Stimulated activated CD4-positive, alpha-beta T cell treated with anti-CD3 and anti-CD28 coated beads, Interleukin-2, amount 100 ng/mL, for 24 hours (primary cell): ENCODE measurements at places on chromosomes 13 and 19.
A peak's percentile ranks its signal among the peaks of the same experiment; 100 is the strongest.

DNA sequence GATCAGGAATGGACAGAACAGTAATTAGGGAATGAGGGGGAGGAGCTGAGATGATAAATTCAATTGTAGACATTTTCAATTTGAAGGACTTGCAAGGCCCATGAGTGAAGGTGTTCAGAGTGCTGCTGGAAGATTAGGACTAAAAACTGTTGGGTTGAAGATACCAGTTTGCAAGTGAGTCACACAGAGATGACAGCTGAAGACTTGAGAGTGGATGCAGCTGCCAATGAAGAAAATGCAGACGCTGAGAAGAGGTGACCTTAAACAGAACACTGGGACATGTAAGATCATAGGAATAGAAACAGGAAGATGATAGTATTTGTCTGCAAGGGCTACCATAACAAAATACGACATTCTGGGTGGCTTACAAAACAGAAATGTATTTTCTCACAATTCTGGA is 1716.5 kb upstream of the SLC10A2 start:
- DNase-seq, result no peak

DNA sequence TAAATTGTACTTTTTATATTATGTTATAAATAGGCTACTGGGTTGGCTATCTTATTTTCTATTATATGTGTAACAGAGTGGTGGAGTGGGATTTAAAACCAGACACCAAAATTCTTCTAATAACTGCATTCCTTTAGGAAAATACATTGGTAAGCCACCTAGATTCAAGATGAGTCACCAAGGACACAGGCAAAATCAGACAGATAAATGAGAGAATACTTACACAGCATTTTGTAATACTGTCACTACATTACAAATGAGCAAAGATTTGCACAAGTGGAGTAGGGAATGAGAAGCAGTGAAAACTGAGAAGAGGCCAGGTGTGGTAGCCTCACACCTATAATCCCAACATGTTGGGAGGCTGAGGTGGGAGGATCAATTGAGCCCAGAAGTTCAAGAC is 6.2 kb upstream of the SPART start:
- DNase-seq, result no peak

DNA sequence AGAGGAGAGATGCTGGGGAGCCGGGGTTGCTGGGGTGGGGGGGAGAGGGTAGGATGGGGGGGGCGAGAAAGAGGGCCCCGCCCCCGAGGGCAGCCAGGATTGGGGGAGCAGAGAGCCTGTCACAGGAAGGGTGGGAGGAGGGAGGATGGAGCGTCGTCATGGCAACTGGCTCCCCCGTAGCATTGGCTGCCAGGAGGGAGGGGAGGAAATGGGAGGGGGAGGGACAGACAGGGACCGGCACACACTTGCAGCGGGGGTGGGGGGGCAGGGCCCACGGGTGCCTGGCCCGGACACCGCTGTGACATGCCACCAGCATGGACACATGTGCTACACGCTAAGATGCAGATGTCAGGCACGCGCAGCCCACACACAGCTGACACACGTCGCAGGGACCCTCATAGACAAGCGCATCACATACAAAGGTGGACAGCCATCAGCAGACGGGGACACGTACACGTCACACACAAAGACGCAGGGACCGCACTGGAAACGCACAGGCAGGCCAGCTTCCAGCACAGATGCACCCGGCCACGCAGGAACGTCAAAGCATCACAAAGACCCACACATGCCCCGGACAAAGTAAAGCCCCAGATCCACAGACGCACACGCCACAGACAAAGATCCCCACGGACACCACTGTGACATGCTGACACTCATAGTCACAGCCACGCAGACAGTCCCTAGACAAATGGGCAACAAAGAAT is at the start of gene LMTK3:
Gene LMTK3, minus strand, starts transcription at position 36 of the 704 bp plus-strand sequence. CDS start 259 bp downstream, outside the sequence.
- DNase-seq, result peak; percentile 76

GRCh38 chr19:45235485-45235884 is 9.7 kb downstream of the EXOC3L2 start:
- DNase-seq, result no peak

- DNase-seq, result no peak
Observed at GRCh38 chr19:55676383-55676782, 1.4 kb downstream of the EPN1 start.

DNA sequence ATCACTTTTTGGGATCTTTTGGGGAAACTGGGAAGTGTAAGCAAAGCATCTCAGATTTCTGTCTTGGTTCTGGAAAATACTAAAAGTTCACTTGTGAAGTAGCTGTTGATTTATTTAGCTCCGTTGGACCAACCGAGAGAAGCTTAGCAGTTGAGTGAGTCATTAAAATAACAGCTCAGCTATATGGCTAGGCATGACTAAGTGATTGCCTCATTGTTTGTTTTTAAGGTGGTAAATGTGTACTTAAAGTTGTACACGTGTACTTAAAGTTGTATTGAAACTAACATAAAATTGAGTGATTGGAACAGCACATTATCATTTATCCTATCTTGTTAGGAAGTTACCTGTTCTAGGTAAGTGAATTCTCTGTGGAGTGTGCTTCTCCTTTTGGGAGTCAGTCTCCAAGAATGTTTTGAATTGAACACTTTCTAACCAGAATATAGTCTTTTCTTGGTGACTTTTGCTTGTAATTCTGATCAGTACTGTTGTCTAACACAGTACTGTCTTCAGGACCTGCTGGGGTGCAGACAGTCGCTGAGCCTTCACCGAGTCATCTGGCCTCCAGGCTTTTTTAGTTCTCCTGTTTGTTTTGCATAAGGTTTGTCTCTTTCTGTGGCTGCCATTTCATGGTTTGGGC is 2.9 kb upstream of the DCUN1D2 start:
- DNase-seq, result no peak

DNA sequence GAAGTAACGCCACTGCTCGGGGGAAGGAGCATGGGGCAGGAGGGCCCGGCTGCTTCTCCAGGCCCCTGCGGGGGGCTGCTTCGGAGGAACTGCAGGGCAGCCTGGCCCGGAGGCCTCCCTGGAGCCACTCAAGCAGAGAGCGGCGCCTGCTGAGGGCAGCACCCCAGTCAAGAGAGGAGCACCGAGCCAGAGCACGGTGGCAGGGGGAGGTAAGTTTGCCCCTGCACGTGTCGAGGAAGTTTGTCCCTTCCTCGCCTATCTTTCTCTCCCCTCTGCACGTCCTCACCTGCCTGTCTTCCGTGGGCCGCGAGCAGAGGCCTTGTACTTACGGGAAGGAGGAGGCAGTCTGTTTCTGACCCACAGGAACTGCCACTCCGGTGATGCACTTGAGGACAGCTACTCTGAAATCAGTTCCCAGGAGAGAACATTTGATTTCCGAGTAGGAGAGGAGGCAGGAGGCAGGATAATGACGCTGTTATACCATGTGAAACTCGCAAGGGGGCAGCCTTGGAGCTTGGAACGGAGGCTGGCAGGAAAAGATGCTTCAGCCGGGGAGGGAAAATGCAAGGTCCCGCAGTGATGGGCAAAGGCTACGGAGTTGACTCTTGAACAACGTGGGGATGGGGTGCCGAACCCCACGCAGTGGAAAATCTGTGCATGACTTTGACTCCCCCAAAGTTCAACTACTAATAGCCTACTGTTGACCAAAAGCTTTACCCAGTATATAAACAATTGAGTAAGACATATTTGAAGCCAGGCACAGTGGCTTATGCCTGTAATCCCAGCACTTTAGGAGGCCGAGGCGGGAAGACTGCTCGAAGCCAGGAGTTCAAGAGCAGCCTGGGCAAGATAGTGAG is 5.0 kb downstream of the FFAR1 start:
- peak; percentile 76 for DNase-seq

DNA sequence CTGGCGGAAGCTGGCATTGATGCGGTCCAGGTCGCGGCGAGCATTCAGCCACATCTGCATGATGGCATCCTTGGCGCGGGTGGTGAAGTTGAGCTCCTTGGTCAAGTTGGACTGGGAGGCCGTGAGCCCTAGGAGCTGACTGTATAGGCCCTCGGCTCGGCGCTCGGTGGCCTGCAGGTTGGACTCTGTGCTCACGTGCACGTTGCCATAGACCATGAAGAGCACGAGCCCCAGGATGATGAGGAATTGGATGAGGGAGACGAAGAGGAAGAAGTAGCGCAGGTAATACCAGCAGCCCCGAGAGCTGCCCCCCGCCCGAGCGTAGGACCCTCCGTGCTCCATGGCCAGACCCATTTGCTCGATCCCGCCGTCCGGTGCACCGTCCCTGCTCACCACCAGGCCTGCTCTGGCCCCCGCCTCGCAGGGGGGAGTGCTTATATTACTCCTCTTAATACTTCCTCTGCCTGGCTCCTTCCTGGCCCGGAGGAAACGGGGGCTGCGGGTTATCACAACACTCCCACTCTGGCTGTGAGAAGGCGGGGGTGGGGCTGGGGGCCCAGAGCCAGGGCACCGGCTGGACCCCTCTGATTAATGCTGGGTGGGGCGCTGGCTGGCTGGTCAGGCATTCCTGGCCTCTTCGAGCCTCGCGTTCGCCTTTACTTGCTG is at the start of gene PLVAP:
Gene PLVAP, minus strand, starts transcription at position 408 of the 666 bp plus-strand sequence. Its CDS starts 54 bp downstream, at position 354.
- DNase-seq, result no peak

DNA sequence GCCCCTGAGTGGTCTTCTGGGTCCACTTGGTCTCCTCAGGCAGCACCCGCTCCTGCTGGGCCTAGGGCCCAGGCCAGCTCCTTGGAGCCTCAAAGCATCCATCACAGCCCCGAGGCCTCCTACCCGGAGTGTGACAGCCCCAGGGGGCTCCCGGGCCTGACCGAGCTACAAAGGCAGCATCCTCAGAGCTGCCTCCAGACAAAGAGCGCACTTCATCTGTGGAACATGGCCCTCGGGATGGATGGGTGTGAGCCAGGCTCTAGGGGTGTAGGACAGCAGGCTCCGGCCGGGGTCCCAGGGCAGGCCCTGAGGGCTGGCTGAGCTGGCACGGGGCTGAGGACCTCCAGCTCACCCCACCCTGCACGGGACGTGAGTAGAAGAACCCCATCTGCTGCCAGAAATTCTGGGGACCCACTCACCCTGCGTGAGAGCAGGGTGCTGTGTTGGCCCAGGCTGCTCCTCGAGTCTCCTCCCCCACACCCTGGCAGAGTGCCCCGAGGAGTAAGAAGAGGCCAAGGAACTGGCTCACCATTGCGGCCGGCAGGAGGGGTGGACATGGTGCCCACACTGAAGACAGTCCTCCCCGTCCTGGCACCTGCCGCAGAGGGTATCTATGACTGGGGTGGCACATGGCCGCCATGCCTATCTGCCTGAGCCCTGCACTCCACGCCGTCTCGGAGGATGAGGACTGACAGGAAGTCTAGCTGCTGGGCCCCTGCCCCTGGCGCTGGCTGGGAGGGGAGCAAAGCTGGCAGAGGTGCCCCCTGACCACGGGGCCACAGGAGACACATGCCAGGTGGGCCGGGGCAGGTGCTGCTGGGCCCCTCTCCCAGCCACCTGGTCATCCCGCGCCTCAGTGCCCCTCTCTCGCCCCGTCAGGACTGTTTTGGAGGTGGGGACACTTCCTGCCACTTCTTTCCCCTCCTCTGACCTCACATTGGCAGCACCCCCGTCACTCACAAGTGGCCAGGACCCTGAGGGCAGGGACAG is 22.3 kb downstream of the CEBPG start:
- DNase-seq, result no peak

DNA sequence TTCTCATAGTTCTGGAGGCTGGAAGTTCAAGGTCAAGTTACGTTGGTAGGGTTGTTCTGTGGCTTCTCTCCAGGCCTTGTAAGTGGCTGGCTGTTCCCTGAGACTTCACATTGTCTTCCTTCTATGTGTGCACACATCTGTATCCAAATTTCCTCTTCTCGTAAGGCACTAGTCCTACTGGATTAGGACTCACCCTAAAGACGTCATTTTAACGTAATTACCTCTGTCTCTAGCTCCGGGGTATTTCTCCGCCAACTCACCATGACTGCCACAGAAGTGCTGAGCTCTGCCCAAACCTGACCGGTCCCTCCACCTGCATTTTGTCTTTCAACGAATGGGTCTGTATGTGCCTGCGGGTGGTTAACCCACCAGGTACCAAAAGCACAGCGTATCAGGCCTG is 8.7 kb upstream of the SYDE1 start:
- no peak for DNase-seq

- DNase-seq, result no peak
Observed at GRCh38 chr13:48292650-48293049, 10.9 kb upstream of the RB1 start.

DNA sequence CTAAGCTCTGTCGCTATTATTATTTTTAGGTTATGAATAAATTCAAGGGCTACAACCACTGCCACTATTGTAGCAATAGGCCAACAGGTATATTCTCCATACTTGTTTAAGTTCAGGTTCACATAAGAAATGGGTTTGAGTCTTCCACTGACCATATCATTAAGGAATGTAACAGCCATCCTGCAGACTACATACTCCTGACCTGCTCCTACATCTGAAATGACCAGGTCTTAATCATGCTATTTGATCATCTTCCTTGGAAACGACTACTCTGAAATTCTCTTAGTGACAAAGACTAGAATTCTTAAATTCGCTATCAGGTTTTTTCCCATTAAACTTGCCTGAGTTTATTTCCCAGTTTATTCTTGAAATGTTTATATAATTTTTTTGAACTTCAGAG is 66.8 kb downstream of the IPO5 start:
- DNase-seq, result no peak

GRCh38 chr19:3880471-3881271 is at the start of gene ATCAY:
ATCAY (plus strand) TSS chr19:3880685; CDS start chr19:3885768, 5,083 bp downstream.
- no peak for DNase-seq

DNA sequence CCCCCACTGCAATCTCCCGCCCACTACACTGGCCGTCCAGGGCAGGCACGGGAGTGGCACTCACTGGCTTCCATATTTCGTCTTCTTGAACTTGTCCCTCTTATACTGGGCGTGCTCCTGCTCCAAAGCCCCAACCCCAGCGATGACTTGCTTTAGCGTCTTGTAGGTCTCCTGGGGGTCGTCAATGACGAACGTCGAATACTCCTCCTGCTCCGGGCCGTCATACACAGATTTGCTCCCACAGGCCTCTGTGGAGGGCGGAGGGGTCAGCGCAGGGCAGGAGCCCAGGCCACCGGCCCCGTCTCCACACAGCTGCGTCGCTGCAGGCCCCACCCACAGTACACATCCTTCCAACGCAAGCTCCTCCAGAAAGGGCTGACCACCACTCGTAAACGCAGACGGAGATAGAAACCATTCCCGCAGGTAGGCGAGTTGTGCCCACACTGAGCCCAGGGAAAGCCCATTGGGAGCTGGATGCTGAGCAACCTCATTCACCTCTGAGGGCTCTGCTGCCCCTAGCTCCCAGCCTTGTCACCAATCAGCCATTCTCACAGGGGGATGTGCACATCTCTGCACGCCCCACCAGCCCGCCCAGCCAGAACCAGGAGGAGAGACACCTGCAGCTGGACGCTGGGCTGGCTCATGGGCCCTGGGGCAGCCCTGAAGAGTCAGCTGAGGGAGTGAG is 7.9 kb upstream of the C13orf46 start:
- no peak for DNase-seq
